GM23338 (cell line): ENCODE measurements at places on chromosomes 5 and 9.

GRCh38 chr5:171858303-171858702, 72.7 kb downstream of the SMIM23 start:
- no peak overlapping the region for H3K27ac ChIP-seq
- DNase-seq: peak; percentile 86
- H3K4me1 ChIP-seq: no peaks in the 10 kb centered on the region
- H3K27me3 ChIP-seq: no peaks in the 10 kb centered on the region
- H3K36me3 ChIP-seq: no peaks in the 10 kb centered on the region
- no peak overlapping the region for H3K4me3 ChIP-seq

DNA sequence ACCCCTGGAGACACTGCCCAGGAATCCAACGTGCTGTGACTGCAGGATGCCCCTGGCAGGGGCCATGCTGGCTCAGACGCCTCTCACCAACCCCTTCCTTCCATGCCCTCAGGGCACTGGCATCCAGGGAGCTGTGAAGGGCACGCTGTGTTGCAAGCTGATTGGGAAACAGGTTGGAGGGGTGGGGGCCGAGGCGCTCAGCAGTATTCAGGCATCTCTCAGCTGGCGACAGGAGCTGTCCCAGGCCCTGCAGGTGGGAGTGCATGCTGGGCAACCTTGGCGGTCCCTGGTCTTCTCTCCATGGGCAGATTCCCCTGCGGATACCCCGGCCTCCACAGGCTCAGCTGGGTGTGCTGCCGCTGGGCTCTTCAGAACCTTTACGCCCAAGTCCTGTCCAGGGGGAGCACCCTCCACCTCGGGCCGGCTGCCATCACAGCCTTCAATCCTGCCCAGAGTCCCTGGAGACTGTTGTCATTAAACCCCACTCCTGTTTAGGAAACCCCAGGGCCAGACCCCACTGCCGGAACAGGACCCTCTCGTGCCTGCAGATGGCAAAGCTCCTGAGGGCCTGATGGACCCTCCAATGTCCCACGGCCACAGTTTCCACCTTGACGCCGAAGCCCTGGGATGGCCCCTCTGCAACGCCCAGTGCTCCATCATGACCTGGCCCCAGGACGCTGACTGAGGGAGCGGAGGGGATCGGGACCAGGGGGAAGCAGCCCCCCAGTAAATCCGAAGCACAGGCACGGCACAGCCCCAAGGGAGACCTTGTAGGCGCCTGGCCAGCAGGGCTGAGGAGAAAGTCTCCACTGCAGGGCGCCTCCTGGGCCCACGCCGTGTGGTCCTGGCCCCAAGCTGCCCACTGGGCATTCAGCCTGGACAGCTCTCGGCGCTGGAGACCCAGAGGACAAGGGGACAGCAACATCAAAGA, 9.3 kb downstream of the TPPP start:
- no peaks in the 10 kb centered on the region for H3K27me3 ChIP-seq
- DNase-seq: no peak
- no peak overlapping the region for H3K4me3 ChIP-seq
- H3K4me1 ChIP-seq: no peaks in the 10 kb centered on the region
- H3K36me3 ChIP-seq: no peaks in the 10 kb centered on the region

- H3K4me1 ChIP-seq: no peaks in the 10 kb centered on the region
- no peaks in the 10 kb centered on the region for H3K27me3 ChIP-seq
- DNase-seq: peak; percentile 37
- H3K36me3 ChIP-seq: no peaks in the 10 kb centered on the region
Measured at GRCh38 chr5:146646441-146646840, 130.5 kb upstream of the GPR151 start.

DNA sequence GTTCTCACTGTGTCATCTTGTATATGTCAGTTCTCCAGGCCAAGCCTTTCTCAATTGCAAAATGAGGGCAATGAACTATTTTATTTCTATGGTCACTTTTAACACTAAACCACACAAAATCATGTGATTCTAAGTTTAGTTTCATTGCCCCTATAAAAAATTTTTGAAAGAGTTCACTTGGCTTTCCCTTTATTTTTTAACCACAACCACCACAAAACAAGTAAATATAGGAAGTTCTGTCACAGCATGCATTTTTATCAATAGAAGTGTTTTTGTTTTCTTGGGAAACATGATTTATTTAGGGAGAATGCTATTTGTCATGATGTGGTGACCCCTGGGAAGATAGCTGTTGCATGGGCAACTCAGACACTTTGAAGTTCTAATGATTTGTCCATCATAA, 169.1 kb downstream of the CSNK1G3 start:
- H3K27ac ChIP-seq: no peak overlapping the region
- H3K27me3 ChIP-seq: no peaks in the 10 kb centered on the region

DNA sequence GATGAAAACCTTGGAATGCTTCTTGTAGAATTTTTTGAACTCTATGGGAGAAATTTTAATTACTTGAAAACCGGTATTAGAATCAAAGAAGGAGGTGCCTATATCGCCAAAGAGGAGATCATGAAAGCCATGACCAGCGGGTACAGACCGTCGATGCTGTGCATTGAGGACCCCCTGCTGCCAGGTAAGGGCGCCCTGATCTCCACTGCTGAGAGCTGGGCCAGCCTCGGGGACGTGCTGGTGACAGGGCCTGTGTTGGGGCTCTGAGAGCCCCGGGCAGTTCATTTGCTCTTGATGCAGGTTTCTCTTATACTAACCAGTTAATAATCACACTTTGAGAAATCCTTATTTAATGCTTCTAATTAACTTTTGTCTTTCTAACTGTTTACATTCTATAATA, 33.0 kb downstream of the TENT4A start:
- H3K4me1 ChIP-seq: peaks cover 8% of the 10 kb centered on the region
- no peak overlapping the region for H3K27ac ChIP-seq
- DNase-seq: no peak
- no peak overlapping the region for H3K4me3 ChIP-seq
- peaks cover 12% of the 10 kb centered on the region for H3K36me3 ChIP-seq
- H3K27me3 ChIP-seq: no peaks in the 10 kb centered on the region
